ENCODE measurements at places on chromosomes 6 and 20. TPM values are rescaled to one million over a fixed set of nuclear protein-coding genes. Genes with fewer than 3 reads are reported as not detected.

- DNase-seq: no peak
- no peak overlapping the region for H3K27ac ChIP-seq
- H3K4me1 ChIP-seq: no peaks in the 10 kb centered on the region
- H3K27me3 ChIP-seq: peaks cover 96% of the 10 kb centered on the region
- no peaks in the 10 kb centered on the region for H3K36me3 ChIP-seq
Measured at GRCh38 chr20:62728781-62729300, 20.2 kb downstream of the NTSR1 start.

GRCh38 chr6:138590796-138591709, 91.8 kb upstream of the NHSL1 start:
- H3K4me1 ChIP-seq: peaks cover 39% of the 10 kb centered on the region
- no peaks in the 10 kb centered on the region for H3K36me3 ChIP-seq
- peak; percentile 73 for DNase-seq
- H3K27me3 ChIP-seq: no peaks in the 10 kb centered on the region
- no peak overlapping the region for H3K27ac ChIP-seq
- no peak overlapping the region for H3K4me3 ChIP-seq

GRCh38 chr20:44683263-44684046, 31.7 kb upstream of the CCN5 start:
- H3K36me3 ChIP-seq: no peaks in the 10 kb centered on the region
- no peak overlapping the region for H3K27ac ChIP-seq
- H3K27me3 ChIP-seq: no peaks in the 10 kb centered on the region
- DNase-seq: no peak
- H3K4me3 ChIP-seq: no peak overlapping the region

DNA sequence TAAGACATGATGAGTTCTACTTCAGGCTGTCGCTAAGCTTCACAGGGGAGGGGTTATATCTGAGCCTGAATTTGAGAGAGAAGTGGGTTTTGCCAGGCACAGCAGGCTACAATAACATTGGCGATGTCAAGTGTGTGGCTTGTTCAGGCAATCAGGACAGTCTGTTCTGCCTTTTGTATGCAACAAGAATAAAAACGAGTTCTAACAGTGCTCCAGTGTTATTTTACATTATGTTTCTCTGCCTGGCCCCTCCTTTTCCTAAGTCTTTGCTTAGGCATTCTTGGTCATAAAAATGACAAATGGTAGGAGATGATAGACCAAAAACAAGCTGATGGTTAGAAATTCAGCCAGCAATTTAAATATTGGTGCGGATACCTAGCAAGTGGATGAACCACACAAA, 26.8 kb downstream of the PAQR8 start:
- no peak overlapping the region for H3K4me3 ChIP-seq
- DNase-seq: no peak
- no peak overlapping the region for H3K27ac ChIP-seq
- H3K27me3 ChIP-seq: no peaks in the 10 kb centered on the region
- H3K36me3 ChIP-seq: no peaks in the 10 kb centered on the region

GRCh38 chr6:154499855-154500589, 10.5 kb downstream of the CNKSR3 start:
- H3K4me3 ChIP-seq: no peak overlapping the region
- no peak for DNase-seq
- H3K27me3 ChIP-seq: no peaks in the 10 kb centered on the region

- no peak for DNase-seq
- H3K27ac ChIP-seq: no peak overlapping the region
- H3K4me3 ChIP-seq: no peak overlapping the region
- H3K27me3 ChIP-seq: no peaks in the 10 kb centered on the region
Measured at GRCh38 chr6:72760114-72760793, 138.4 kb downstream of the KCNQ5 start.

DNA sequence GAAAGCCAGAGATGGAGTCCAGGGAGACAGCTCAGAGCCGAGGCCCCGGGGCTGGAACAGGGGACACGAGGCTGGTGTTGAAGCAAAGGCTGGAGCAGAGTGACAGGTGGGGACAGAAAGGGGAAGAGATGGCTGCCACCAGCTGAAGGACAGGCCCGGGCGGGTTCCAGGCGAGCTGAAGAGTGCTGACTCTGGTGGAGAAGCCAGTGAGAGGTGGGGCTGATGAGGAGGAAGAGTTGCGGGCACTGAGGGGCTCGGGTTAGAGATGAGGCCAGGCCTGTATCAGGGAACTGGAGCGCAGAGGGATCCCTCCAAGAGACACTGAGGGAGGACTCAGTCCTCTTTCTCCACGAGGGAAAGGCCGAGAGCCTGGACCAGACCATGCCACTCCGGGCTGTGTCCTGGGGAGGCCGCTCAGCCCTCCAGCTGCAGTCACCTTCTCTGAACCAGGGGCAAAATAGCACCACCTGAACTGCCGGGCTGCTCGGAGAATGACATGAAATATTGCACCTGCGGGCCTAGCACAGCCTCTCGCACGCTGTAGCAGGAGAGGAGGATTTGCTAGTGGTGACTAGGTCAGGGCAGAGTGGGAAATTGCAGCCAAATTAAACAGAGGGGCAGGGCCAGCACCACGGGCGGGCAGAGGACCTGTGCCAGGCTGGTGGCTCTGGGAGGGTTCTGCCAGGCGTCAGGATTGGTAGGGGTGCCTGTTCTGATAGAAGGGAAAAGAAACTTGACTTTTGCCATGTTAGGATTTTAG, 175.9 kb downstream of the ZDHHC14 start:
- H3K4me1 ChIP-seq: no peaks in the 10 kb centered on the region
- no peak for DNase-seq
- H3K36me3 ChIP-seq: no peaks in the 10 kb centered on the region
- H3K27me3 ChIP-seq: no peaks in the 10 kb centered on the region
- H3K27ac ChIP-seq: no peak overlapping the region

DNA sequence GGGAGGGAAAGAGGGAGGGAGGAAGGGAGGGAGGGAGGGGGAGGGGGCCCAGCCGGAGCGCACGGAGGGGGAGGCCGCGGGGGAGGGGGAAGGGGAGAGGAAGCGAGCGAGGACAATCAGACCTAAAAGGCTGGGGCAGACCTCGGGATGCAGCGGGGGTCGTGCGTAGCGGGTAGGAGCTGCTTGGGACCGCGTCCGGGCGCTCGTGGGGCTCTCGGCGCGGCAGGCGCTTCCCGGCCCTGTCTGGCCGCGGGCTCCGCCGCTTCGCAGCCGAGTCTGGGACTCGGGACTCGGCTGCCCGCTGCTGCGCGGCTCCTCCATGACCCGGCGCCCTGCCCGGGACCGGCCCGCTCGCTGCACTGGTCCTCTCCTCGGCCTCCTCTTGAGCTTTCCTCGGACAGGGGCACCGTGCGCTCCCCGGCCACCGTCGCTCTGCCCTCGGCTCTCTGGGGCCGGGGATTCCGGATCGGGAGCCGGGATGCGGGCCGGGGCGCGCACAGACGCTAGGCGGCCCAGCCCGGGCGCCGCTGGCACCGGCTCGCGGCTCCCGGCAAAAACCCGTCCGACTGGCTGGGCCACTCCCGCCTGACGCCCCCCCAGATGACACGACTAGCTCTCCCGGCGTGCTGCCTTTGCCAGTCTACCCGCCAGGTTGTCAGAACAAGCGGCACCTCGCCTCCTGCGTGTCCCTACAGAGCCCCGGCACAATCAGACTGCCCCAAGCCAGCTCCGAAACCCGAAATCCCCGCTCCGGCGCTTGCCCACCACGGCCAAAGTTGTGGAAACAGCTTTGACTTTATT, 2.2 kb downstream of the TFAP2A start:
- H3K27me3 ChIP-seq: no peaks in the 10 kb centered on the region
- H3K4me3 ChIP-seq: peak overlapping the region; percentile 96
- DNase-seq: peak; percentile 55

DNA sequence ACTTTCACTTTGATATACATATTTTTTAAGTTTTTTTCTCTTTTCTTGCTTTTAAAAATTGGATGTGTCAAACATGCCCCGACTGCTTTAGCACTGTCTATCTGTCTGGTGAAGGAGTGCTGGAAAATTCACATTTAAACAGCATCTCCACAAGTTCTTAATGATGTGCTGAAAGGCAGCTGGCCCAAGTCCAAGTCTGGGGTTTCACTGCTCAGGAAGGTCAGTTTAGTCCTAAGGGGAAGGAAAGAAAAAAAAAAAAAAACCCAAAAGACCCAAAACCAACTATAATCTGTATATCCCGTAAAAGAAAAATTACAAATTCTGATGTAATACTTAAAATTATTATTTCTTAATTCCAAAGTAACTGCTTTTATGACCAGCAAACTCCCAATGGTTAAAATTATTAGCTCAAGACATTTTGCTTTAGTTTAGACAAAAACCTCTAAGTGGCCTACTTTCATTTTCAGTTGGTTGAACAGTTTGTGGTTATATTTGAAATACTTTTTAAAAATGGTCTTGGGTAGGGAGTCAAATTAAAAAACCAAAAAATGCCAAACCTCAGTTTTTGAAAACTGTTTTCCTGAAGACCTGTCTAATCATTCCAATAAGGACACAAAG, 79.5 kb upstream of the PREP start:
- DNase-seq: peak; percentile 40
- H3K4me3 ChIP-seq: no peak overlapping the region
- H3K27ac ChIP-seq: peak overlapping the region; percentile 38

DNA sequence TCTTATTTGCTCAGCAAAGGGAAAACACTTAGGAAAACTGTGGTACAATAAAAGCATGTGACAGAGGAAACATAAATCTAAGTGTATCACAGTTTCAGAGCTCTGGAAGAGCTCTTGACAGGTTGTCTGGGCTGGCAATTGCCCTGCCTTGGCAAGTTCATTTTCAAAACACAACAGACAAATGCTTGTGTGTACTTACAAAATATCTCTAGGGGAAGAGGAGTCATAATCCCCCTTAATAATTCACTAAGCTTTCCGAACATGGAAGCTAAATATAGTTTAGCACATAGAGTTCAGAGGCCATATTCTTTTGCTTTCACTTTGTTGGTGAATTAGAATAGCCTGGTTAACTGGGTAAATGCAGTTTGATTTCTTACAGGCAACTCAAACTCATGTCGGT, 211.6 kb upstream of the THEMIS start:
- no peaks in the 10 kb centered on the region for H3K27me3 ChIP-seq
- H3K4me1 ChIP-seq: no peaks in the 10 kb centered on the region
- no peaks in the 10 kb centered on the region for H3K36me3 ChIP-seq
- no peak overlapping the region for H3K4me3 ChIP-seq

Gene TREML1
- total RNA-seq: not detected

Gene ZNF341
- 5.5 TPM for total RNA-seq

Gene C6orf62
- total RNA-seq: 94.4 TPM

Gene ETV7
- total RNA-seq: 2.0 TPM

Gene CNR1
- 0.24 TPM for total RNA-seq

Gene DACT2
- not detected for total RNA-seq
